ENCODE measurements at places on chromosomes 13 and 19.

- no peak for DNase-seq
Observed at GRCh38 chr13:53298396-53298795, 269.8 kb downstream of the OLFM4 start.

GRCh38 chr13:73776151-73776785, 357.9 kb downstream of the KLF12 start:
- no peak for DNase-seq

- no peak for DNase-seq
Observed at GRCh38 chr19:40225440-40226305, 816 bp downstream of the CCNP start.

DNA sequence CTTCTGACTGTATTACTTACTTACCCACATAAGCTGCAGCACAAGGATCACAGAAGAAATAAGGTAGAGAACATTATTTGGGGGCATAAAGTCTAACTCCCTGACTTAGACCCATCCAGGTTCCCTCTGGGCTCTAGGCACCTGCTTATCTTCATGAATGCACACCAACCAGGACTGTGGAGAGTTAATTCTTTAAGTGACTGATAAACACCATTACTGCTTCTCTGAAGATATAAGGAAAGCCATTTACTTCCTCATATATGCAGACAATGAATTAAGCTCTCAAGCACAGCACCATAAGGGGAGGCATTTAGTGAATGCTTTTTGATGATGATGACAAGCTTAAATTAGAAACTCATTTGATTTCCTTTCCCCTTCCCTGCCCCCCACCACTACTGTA, 22.5 kb downstream of the OBI1 start:
- DNase-seq, result no peak
